ENCODE measurements at places on chromosomes 5 and 9. TPM values are rescaled to one million over a fixed set of nuclear protein-coding genes. Genes with fewer than 3 reads are reported as not detected.

GRCh38 chr5:149273950-149274349, 2.3 kb downstream of the AFAP1L1 start:
- DNase-seq, result no peak

IFNA14 gene
- total RNA-seq, result not detected

- peak; percentile 92 for DNase-seq
Measured at GRCh38 chr9:113593682-113594281, 130.3 kb downstream of the RGS3 start.

DNA sequence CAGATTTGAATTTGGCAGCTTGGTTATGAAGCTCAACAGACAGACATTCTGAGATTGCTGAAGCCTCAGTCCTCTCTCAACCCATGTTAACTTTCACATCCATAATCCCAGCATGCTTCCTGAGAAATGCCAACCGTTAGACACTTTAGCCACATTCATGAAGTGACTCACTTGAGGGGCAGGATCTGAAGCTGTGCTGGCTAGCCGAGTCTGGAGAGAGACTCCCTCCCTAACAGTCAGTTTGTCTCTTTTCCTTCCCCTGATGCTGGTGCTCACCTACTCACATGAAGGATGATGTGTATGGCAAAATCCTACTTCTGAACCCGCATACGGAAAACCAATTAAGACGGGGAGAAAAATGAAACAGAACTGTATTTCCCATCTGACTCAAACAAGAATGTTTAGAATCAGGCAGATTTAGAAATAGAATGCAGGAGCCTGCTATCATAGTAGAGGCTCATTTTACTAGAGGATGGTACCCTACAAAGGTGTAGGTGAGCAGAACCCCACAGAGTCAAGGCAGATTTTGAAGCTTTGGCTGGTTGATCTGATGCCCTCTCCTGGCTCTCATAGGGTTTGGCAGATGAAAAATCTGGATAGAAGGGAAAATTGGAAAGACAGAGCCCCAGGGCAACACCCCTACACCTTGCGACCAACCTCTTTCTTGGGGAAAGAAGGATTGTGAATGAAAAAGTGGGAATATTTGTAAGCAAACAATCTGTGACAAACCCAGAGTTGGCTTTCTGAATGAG, 150.9 kb upstream of the LHFPL2 start:
- no peak for DNase-seq

- no peak for DNase-seq
Measured at GRCh38 chr9:90870621-90871326, 69.2 kb downstream of the SYK start.

EIF4E1B gene
- not detected for total RNA-seq

DNA sequence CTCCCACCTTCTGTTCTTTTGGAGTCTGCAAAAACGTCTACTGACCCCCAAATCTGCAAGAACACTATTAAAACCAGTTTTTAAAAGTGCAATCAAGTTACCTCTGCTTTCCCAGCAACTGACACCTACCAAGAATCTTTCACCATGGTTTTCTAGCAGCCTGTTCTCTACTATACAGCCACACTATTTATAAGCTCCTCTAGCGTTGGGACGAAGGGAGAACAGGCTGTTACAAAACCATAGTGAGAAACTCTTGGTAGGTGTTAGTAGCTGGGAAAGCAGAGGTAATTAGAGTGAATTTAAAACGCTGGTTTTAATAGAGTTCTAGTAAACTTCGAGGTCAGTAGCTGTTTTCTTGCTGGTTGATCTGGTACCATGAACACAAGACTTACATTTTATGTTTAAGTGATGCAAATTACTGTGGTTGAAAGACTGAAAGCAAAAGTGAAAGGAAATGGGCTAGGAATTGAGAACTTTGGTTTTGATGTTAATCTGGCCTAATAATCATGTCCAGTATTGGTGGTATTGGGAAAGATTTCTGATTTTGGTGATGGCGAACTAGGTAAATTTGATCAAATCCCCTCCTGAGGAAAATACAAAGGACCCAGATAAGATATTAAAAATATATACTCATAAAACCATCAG, 5.3 kb downstream of the MROH2B start:
- DNase-seq, result no peak

- DNase-seq, result no peak
Measured at GRCh38 chr9:101028346-101029314, at the start of gene PLPPR1. Gene PLPPR1, plus strand, starts transcription at chr9:101028727.

RGS14 gene
- total RNA-seq, result 9.3 TPM

DNA sequence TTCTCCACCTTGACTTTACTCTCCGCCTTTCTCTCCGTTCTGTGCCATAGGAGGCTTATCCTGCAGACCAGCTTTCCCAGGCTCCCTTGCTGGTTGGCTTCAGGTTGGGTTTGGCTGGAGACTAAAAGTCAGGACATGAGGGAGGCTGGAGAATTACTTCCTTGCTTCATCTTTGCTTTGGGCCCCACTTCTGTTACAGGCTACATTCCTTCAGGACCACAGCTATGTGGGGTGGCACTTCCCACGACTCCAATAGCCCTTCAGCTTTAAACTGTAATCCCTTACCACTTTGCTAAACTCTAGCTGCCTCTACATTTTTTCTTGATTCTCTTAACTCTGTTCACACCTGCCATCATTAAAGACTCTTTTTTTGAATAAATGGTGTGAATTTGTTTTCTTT, 186.7 kb upstream of the NR4A3 start:
- DNase-seq, result no peak

- no peak for DNase-seq
Measured at GRCh38 chr5:107269256-107269655, 401.5 kb downstream of the EFNA5 start.

DNA sequence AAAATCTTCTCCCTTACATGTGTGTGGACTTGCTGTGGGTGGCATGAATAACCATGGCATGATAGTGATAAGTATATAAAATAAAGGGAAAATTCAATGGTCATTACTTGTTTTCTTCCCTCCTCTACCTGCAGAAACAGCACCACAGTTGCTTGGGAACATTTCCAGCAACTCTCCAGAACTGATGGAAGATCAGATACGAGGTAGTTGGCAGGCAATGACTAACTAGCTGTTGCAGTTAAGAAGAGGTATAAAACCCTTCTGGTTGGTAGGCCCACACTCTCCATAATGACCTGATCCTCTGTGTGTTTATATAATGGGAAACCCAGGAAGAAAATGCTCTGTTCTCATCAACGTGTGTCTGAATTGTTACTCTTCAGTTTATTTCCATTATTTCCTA, 185.9 kb downstream of the SYK start:
- DNase-seq, result no peak

DNA sequence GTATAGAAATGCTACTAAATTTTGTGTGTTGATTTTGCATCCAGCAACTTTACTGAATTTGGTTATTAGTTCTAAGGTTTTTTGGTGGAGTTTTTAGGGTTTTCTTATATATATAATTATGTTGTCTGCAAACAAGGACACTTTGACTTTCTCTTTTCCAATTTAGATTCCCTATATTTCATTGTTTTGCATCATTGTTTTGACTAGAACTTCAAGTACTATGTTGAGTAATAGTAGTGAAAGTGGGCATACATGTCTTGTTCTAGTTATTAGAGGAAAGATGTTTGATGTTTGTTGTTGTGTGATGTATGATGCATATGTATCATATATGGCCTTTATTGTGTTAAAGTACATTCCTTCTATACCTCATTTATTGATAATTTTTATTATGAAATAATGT, 362.3 kb upstream of the PRR16 start:
- no peak for DNase-seq

Data from sciatic nerve (tissue), 2 donors.